Activated CD4-positive, alpha-beta T cell treated with anti-CD3 and anti-CD28 coated beads for 4 hours (primary cell): ENCODE measurements at places on chromosomes 6 and 20.

- DNase-seq: no peak
Measured at GRCh38 chr6:83954371-83954770, 79.2 kb upstream of the MRAP2 start.

- DNase-seq: no peak
Measured at GRCh38 chr20:57890202-57890800, 180.5 kb upstream of the PMEPA1 start.

- DNase-seq: no peak
Measured at GRCh38 chr6:42791706-42792320, 10.0 kb downstream of the BICRAL start.

DNA sequence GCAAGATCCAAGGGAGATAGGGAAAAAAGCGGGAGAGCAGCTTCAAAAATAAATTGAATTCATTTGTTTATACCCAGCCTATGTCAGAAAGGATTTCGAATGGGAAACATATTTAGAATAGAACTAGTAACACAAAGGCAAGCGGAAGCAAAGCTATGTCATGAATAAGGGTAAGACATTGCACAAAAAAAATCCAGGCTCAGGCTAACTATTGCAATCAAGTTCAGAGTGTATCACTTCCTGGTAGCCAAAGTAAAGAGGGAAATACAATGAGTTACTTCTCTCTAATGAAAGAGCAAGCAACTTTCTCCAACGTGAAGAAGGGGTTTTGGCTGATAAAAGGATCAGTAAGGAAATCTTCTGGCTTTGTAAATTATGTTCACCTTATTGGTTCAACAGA lies 212.8 kb downstream of the ZMYND8 start:
- no peak for DNase-seq

DNA sequence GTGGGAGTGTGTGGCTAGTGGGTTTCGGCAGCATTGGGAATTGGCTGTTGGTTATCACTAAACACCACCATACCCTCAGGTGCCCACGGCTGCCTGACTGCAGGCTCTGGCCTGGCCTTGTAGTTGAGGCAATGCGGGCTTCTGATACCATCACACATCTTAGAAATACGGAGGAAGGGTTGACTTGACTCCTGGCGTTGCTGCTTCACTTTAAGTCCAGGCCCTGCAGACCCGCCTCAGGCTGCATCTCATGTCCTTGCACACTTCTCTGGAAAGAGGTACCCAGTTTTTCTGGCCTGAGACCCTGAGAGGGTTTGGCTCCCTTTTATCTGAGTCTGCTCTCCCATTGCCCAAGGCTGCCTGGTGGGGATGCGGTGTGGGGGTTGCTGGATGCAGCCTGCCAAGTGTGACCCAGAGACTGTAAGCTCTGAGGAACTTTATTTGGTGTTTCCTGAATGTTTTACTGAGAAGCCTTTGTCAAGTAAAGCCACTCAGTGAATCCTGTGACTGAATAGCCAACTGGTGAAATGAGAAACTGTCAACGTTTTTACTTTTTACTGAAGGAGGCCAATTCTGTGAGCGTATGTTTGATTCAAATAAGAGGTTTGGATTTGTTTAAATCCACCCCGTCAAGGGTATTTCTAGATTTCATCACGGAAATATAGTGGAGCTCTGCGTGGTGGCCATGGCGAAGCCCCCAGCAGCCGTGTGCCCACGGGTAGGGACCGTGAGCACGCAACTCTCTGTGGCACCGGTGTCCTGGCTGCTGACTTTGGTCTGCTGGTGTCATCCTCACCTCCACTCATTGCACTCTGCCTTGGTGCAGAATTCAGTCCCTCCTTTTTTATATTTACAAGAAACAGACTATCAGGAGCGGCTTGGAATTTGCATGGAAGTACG lies 160.1 kb downstream of the DTNBP1 start:
- DNase-seq: no peak

GRCh38 chr6:120248451-120248850 lies 898.9 kb upstream of the MAN1A1 start:
- no peak for DNase-seq

DNA sequence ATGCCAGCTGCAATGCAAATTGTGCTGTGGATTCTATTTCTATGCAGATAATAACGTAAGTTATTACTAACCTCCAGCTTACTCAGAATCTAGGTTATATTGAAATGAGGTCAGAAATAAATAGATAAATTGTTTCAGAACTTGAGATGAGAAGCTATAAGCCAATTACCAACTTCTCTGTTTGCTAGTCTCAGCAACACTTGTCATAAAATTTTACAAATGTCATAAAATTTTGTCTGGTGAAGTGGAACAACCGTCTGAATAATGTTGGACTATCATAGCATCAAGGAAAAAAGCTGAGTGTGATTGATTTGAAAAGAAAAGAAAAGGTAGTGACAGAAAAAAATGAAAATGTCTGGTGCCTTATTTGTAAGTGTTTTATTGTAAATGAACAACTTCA lies 36.7 kb downstream of the COL9A1 start:
- DNase-seq: no peak

DNA sequence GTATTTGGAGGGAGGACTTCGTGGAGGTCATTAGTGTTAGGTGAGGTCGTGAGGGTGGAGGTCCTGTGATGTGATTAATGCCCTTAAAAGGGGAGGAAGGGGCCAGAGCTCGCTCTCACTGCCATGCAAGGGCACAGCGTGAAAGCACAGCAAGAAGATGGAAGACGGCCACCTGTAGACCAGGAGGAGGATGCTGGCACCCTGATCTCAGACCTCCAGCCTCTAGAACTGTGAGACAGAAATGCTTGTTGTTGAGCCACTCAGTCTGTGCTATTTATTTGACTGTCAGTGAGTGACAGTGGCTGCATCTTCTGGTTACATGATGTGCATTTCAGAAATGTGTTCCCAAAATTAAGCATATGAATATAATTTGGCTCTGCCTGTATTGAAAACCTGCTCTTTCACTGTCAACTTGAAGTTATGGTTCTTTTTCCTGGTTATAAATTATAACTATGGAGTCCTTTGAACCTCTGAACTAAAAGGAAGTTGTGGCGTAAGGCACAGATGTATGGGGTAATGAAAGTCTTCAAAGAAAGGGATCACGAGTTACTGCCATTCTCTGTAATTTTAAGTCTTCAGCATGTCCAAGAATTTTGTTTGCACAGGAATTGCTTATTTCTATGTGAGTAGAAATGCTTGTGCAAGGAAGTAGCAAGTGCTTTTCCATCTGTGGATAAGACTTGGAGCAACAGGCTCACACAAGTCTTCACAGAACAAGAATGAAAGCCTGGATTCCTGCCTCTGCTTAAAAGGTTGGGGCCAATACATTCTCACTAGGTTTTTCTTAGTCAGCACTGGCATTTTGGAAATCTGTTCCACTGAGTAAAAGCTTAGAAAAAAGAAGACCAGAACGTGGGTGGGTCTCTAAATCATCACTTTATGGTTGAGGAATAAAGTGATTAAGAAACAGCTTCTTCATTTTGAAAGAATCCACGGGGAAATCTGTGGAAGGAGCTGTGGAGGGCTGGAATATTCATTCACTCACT lies 10.3 kb downstream of the PPP1R14C start:
- DNase-seq: no peak

DNA sequence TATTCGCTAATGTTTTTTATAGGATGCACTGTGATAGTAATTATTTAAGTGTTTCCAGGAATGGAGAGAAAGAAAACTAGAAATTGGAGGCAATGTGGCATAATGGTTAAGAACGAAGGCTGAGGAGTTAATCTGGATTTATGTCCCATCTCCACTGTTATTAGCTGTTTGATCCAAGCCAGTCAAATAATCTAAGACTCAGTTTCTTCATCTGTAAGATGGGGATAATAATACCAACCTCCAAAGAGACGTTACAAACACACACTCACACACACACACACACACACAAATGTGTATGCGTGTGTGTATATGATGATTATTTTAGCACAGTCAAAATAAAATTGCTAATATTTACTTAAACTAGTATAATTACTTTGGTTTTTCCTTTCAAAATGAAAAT lies 36.9 kb upstream of the TPD52L1 start:
- no peak for DNase-seq

- DNase-seq: no peak
Measured at GRCh38 chr6:155158030-155158843, 105.6 kb upstream of the CLDN20 start.

DNA sequence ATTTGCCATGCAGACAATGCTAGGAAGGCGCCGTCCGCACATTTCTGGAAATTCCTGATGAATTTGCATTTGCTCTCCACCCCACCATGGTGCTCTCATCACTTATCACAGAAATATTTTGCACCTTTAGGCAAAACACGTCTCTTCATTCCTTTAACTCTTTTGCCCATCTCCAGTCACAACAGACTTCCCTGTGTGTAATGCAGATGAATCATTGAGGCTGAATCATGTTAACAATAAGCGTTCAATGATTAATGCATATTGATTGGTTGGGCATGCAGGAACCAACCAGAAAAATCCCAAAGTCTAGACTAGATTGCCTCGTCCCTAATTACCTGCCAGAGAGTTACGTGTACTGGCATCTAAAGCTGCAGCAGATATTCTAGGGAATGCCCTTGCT lies 80.0 kb upstream of the ATXN1 start:
- DNase-seq: no peak

- no peak for DNase-seq
Measured at GRCh38 chr20:40196846-40197436, 492.1 kb downstream of the MAFB start.
